Esophagus mucosa (tissue), 1 donor: ENCODE measurements at places on chromosomes 5 and 9.

DNA sequence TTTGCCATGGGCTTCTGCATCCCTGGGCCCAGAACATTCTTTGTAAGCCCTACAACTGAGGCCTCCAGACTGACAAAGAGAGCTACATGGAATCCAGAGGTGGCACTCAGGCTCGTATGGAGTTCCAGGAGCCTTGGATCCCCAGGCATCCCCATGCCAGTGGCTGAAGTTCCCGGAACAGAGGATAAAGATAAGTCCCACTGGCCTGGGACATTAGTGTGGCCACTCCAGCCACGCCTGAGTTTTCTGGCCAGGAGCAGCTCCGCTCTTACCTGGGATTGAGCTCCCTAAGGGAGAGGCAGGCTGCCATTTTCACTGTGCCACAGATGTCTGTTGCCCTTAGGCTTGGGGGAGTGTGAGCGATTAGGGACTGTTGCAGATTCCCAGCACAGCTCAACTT is 656.3 kb upstream of the FAM174A start:
- ATAC-seq, result no peak

GRCh38 chr9:88161144-88161543 is 22.9 kb upstream of the SPATA31C2 start:
- ATAC-seq, result no peak

- no peak for ATAC-seq
Observed at GRCh38 chr9:77827104-77827784, 179.1 kb upstream of the GNA14 start.

DNA sequence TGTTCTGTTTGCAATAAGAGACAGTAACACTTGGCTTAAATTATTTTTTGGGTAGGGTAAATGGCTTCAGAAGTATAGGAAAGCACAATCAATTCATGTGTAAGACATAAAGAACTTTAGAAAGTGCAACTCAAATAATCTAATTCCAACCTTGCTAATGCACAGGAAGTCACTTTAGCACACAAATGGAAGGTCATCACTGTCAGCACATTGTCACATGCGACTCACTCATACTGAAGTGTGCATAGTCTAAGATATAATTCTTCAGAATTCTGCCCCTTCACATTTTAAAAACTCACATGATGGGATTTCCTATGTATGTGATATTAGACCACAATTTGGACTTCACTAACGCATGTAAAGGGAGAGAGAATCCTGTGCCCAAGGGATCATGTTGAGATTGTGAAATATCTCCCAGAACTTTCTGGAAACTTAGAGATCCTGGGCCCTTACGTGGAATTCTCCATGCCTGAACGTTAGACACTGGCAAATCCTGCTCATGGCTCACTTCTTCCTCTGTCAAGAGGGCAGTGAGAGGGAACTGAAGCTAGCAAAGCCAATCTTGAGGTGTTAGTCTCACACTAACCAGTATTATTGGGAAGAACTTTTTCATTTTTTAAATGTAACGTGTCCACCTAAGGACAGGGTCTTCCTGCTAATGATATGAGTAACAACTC is 403.2 kb upstream of the PTGER4 start:
- no peak for ATAC-seq

DNA sequence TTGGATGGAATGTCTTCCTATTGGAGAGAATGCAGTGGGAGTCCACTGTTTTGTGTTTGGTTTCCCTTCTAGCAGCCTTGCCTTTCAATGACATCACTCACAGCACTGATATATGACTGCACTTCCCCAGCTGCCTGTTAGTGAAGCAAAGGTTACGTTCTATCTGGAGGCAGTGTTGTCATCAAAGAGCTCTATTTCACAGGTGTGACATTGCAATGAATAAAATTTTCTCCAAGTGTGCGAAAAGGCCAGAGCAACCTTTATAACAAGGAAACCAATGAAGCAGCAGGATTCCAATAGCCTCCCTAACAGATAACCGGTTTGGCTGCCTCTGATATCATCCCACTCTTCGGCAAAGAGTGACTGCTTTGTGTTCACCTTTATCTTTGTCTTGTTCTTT is 523.5 kb upstream of the ZNF608 start:
- no peak for ATAC-seq

DNA sequence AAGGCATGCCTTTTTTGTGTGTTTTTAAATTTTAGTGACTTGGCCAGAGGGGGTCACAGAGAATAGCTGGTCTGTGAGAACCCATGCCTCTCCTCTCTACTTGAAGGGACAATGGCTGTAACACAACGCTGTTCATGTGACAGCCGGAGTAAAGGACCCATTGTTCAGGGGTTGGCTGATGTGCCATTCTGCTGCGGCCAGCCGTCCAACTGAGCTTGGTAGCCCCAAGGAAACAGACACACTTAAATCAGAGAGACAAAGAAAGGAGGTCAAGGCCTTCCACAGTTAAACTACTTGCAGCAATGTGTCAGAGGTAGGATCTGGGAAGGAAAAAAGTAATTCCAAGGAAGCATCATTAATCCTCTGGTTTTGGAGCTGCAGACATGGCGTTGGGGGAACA is 8.1 kb downstream of the MEGF10 start:
- ATAC-seq, result no peak

GRCh38 chr9:125655691-125656410 is 51.2 kb downstream of the MAPKAP1 start:
- ATAC-seq, result no peak

DNA sequence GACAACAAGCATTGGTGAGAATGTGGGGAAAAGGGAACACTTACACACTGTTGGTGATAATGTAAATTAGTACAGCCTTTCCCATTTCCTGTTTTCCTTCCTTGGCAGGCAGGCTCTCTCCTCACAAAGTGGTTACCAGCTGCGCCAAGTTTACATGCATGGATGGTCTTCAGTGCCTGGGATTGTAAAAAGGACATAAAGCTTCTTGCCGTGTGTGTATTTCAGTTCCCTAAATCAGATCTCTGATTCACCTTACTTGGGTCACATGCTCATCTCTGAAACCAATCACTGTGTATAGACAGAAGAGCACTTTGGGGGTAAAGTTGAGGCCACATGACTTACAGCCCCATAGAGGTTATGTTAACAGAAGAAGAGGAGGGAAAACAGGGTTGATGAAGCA is 92.8 kb downstream of the CAVIN4 start:
- no peak for ATAC-seq

DNA sequence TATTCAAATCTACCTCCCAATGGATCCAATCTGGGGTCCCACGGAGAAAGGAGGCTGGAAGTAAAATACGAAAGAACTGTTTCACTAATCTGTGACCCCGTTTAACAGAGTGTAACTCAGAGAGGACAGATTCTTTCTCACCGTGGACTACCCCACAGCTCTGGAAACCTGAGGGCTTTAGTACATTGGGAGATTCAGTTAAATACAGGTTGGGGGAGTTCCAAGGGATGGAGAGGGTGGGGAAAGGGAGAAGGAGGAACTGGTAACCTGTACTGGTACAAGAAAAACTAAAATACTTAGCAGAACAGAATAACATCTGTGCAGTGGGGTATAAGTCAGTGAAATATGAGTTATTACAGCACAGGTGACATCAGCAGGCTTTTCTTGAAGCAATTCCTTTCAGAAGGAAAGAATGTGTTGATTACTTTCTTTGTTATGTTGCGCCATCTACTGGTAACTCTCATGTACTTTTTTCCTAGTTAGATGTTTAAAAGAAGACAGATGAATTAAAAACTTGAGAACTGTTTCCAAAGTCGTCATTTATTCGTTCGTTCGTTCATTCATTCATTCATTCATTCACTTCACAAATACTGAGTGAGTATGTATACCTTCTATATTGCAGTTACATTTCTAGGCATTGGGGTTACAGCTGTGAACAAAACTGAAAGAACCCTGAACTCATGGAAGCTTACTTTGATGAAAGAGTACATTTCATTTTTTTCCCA is 30.0 kb upstream of the STOM start:
- ATAC-seq, result peak; percentile 58

- ATAC-seq, result peak; percentile 43
Observed at GRCh38 chr9:136316896-136317676, 10.3 kb upstream of the GPSM1 start.

GRCh38 chr9:97487107-97487506 is 14.4 kb upstream of the TMOD1 start:
- ATAC-seq, result no peak

DNA sequence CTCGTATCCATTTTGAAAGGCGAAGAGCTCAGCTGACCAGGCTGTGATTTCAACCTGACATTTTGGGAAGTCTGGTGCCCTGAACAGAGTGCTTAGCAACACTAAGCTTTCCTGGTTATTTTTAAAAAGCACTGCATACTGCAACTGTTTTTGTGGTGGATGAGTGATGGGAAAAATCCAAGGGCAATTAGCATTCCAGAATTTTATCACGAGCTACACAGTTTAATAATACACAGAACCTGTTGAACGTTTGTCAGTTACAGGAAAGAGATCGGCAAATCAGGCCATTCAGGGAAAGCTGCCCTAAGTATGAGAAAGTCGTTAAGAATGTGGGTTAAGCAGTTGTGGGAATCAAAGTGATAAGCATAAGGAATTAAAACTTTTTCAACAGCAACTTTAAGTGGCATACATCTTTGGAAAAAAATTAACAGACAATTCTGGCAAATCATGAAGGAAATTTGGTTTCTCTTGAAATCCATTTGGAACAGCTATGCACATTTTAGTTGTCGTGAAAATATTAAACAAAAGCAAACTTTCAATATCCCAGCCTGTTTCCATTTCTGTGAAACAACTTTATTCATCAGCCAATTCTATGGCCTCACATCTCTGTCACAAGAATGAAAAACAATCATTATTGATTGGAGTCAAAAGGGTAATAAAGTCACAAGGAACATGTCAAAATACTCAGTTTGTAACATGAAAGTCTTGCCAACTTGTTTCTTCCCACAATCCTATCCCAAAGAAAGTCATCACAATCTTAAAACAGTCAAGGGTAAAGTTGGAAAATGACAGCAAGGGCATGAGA is 25.7 kb downstream of the PUM3 start:
- no peak for ATAC-seq

GRCh38 chr5:45491368-45491767 is 204.8 kb downstream of the HCN1 start:
- no peak for ATAC-seq

DNA sequence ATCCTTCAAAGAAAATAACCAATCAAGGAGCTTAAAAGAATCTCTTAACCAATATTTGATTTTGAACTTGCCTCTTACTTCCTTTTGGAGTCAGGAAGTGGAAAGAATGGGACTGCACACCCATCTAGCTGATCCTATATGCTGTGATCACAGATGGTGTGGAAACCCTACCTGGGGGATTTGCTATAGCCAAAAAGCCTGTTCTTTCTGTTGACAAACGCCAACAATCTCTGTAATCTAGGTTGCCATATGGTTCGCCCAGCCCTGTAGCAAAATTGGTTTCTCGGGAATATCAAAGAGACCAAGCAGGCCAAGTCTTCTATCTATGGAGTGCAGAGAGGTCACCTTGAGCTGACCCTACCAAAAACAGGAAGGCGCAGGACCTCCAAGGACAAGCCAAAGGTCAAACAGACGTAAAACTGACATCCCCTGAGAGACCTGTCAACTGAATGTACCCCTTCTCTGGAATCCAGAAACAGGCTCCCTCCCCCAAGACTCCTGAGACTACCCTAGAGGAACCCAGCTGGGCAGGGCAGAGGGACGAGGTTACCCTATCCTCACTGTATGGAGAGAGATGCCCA is 19.4 kb downstream of the NRG2 start:
- no peak for ATAC-seq

- ATAC-seq, result no peak
Observed at GRCh38 chr9:21506626-21507482, 24.7 kb upstream of the IFNE start.

- peak; percentile 55 for ATAC-seq
Observed at GRCh38 chr5:110757118-110757729, 18.4 kb downstream of the SLC25A46 start.

DNA sequence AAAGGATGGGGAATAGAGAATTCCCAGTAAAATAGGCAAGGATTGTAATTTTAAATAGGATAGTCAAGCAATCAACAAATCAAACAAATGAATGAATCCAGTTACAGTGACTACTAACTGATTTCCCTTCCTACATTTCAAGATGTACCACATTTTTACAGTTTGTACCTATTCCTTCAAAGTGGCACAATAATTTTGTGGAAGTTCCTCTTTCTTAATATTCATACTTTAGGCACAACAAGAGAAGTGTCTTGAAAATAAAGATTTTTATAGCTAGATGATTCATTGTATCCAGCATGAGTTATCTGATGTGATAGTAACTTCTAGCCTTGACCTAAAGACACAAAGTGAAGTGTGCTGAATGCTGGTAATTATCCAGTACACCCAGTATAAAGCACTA is 122.2 kb upstream of the ACOT12 start:
- no peak for ATAC-seq

- ATAC-seq, result no peak
Observed at GRCh38 chr5:88438006-88438405, 169.4 kb upstream of the TMEM161B start.

DNA sequence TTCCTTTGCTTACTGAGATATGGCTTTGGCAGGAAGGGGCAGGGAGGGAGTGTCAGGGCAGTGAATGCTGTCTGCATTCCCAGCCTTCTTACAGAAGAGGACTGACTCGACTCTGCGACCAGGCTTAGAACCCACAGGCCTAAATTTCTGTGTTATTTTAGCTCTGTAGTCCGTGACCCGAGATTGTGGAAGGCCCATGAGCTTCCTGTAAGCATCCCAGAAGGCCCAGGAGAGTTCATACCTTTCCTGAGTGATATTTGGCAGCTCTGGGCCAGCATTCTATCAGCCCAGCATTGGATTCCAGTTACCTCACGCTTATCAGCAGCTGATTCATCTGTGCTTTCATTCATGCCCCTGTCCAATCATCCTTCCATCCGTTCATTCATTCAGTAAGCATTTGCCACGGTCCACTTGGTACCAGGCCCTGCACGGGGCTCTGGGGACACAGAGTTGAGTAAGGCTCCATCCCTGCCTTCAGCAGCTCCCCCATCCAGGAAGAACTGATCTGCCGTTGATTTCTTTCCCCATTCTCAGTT is 28.2 kb upstream of the RPL26L1 start:
- ATAC-seq, result peak; percentile 35

DNA sequence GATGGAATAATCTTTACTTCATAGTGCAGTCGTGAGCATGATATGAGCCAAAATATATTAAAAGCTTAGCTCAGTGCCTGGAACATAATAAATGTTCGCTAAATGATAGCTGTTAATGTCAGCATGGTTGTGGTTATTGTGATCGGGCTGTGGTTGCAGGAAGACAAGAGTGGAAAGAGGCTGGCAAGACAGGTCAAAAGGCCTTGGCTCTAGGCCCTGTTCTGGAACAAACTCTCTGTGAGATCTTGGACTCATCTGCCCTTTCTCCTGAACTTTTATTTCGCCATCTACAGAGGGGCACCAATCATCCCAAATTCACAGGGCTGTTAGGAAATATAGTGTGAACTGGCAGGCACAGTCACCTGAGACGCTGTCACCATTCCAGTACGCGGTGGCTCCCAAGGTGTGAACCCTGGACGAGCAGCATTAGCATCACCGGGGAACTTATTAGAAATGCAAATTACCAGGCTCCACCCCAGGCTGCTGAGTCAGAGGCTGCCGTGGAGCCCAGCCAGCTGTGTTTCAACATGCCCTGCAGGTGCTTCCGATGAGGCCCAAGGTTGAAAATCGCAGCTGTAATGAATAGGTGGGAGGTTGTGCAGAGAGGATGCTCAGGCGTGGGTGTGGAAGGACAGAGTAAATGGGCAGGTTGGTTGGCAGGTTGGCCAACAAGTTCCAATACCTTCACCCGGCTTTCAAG is 50.2 kb upstream of the SAP30L start:
- ATAC-seq, result peak; percentile 93

GRCh38 chr5:90015584-90016018 is 394.0 kb downstream of the CETN3 start:
- ATAC-seq, result no peak

GRCh38 chr9:16361118-16361517 is 509.4 kb downstream of the BNC2 start:
- ATAC-seq, result no peak
